ENCODE measurements at places on chromosomes 2 and 18.

DNA sequence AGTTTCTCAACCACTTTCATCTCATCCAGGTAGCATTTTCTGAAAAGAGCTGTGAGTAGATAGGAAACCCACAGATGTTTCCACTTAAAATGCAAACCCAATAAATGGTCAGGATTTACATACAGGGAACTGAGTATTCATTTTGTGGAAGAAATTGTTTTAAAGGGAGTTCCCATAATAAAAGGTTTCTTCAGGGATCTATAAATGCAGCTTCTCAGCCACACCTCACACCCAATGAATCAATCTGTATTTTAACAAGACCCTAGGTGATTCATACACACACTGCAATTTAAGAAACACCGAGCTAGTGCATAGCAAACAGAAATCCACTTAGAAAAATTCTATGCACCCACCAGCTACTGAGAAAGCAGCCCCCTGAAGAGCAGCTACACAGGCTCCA lies 140.1 kb upstream of the ACAA2 start:
- DNase-seq = no peak
- H3K4me1 ChIP-seq = no peaks in the 10 kb centered on the region
- H3K36me3 ChIP-seq = no peaks in the 10 kb centered on the region

- DNase-seq = no peak
- no peaks in the 10 kb centered on the region for H3K36me3 ChIP-seq
- H3K4me3 ChIP-seq = no peak overlapping the region
- no peaks in the 10 kb centered on the region for H3K4me1 ChIP-seq
Measured at GRCh38 chr2:11396021-11396420, 51.6 kb upstream of the ROCK2 start.

- H3K36me3 ChIP-seq = no peaks in the 10 kb centered on the region
- no peak overlapping the region for H3K4me3 ChIP-seq
- no peak for DNase-seq
- peaks cover 14% of the 10 kb centered on the region for H3K4me1 ChIP-seq
- no peaks in the 10 kb centered on the region for H3K27me3 ChIP-seq
Measured at GRCh38 chr2:178863130-178863855, 56.1 kb upstream of the TTN start.

DNA sequence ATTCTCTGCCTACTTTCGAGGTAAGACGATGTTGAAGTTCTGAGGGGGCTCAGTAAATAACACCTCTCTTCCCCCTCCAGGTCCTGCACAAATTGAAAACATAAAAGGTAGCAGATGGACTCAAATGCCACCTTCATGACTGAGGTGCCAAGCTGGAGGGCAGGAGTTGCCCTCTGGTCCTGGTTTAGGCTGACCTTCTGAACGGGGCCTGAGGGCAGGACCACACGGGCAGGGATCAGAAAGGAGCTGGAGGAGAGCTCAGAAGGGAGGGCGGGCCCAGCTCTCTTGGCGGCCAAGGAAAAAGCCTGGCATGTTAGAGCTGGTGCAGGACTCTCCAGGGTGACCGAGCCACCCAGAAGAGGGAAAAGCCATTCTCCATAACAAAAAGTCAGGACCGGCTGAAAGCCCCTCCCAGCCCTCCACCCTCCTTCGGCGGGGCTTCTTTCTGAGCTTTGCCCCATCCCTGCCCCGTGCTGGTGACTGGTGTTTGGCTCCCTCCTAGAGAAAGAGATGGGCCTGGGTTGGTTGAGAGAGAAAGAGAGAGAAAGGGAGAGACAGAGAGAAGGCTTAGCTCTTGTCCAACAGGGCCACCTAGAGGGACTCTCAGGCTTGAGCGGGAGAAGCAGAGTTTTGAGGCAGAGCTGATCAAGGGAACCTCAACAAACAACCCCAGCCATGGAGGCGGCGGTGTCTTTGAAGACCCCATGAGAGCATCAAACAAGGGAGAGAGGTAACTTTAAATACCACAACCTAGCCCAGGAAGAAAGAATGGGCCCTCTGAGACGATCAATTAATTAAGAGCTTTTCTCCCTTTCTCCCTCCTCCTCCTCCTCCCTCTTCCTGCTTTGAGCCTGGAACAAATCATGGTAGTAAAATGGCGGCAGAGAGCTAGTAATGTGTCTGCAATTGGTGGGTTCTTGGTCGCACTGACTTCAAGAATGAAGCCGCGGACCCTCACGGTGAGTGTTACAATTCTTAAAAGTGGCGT lies 50.8 kb downstream of the WIPF1 start:
- H3K4me1 ChIP-seq = no peaks in the 10 kb centered on the region
- DNase-seq = no peak
- no peaks in the 10 kb centered on the region for H3K27me3 ChIP-seq
- H3K27ac ChIP-seq = no peak overlapping the region
- H3K4me3 ChIP-seq = no peak overlapping the region

- H3K27me3 ChIP-seq = no peaks in the 10 kb centered on the region
- H3K36me3 ChIP-seq = no peaks in the 10 kb centered on the region
- no peak overlapping the region for H3K4me3 ChIP-seq
- no peak overlapping the region for H3K27ac ChIP-seq
Measured at GRCh38 chr18:45253056-45253565, 362.2 kb upstream of the SLC14A2 start.

- H3K27me3 ChIP-seq = no peaks in the 10 kb centered on the region
- H3K4me3 ChIP-seq = no peak overlapping the region
- DNase-seq = no peak
- H3K27ac ChIP-seq = no peak overlapping the region
- no peaks in the 10 kb centered on the region for H3K36me3 ChIP-seq
Measured at GRCh38 chr18:58217052-58217451, 173.0 kb downstream of the NEDD4L start.

DNA sequence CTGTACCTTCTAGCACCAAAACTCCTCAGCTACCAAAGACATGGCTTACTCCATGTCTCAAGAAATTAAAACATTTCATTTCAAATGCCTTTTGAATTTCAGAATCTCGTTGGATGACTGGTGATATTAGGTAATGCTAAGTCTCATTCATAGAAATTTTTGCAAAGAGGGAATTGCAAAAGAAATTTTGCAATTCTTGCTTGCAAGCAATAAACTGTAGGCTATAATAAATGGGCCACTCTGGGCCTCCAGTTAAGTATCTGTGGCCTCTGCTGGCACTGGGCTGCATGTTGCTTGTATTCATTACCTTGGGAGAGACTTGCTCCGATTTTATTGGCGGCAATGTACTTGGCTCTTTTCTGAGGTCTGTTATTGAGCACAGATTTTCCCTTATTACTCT lies 2.8 kb upstream of the LCLAT1 start:
- no peaks in the 10 kb centered on the region for H3K36me3 ChIP-seq
- no peak overlapping the region for H3K4me3 ChIP-seq
- no peak overlapping the region for H3K27ac ChIP-seq
- no peak for DNase-seq
- H3K4me1 ChIP-seq = peaks cover 8% of the 10 kb centered on the region
- H3K27me3 ChIP-seq = no peaks in the 10 kb centered on the region

DNA sequence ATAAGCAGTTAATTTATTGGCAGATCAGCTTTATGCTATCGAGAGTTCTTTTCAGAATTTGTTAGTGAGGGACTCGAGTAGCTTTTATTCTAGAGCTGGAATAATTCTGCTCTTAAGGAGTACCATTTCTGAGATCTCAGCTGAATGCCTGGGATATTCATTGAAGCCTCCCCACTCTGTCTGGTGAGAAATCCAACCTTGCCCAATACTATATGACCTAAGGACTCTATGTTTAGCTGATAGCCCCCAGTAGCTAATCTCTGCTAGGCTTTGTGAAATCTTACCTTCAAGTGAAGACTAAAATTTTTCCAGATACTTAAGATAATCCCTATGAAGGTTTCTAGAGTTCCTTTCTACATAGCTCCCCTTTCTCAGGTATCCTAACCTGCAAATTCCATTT lies 261.4 kb downstream of the SETBP1 start:
- H3K4me3 ChIP-seq = no peak overlapping the region
- no peak overlapping the region for H3K27ac ChIP-seq
- no peaks in the 10 kb centered on the region for H3K36me3 ChIP-seq
- no peak for DNase-seq
- H3K27me3 ChIP-seq = no peaks in the 10 kb centered on the region

DNA sequence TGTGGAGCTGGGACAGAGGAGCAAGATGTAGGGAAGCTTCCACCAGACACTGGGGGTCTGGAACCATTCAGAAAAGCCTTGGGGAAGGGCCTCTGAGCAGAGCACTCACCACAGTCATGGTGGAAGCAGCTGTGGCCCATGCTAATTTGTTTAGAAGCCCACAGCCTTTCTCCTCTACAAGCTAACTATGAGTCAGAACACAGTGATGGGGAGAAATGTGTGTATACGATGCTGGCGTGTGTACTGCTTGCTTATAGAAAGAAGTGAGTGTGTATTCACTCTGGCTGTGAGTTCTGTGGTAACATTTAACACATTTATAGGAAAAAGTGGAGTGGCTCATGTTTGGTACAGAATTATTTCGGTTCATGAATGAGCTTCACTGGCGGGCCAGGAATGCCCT lies 157.0 kb upstream of the ACAA2 start:
- H3K36me3 ChIP-seq = no peaks in the 10 kb centered on the region
- no peaks in the 10 kb centered on the region for H3K4me1 ChIP-seq
- no peaks in the 10 kb centered on the region for H3K27me3 ChIP-seq
- DNase-seq = no peak

DNA sequence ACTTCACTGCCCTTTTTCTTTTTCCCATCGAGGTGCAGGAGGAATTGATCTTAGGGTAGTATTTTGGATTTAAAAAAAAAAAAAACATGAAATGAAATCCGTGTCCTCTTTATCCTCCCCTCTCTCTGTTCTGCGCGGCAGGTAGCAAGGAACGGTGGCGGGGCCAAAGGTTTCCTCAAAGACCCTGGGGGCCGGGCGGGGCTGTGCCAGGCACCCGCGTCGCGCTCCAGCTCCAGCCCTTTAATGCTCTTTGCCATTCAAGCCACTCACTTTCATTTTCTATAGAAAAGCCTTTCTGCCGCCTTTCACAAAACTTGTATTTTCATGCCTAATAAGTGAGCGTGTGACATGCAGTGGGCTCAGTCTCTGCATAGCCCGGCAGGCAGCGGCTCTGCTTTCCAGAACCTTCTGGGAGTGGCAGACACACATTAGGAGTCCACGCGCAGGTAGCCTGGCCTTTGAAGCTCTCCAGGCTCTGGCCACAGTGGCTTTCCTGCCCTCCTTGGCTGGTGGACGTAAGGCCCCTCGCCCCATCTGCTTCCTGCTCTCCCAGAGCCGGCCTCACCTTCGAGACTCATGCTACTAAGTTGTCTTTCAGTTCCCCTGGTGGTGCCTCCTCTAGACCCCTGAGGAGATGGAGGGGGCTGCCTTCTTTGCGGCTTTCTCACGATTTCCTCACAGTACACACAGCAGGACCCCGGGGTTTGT lies 41.7 kb downstream of the AGAP1 start:
- H3K4me1 ChIP-seq = peaks cover 5% of the 10 kb centered on the region
- DNase-seq = peak; percentile 46
- H3K27ac ChIP-seq = no peak overlapping the region
- H3K36me3 ChIP-seq = no peaks in the 10 kb centered on the region

DNA sequence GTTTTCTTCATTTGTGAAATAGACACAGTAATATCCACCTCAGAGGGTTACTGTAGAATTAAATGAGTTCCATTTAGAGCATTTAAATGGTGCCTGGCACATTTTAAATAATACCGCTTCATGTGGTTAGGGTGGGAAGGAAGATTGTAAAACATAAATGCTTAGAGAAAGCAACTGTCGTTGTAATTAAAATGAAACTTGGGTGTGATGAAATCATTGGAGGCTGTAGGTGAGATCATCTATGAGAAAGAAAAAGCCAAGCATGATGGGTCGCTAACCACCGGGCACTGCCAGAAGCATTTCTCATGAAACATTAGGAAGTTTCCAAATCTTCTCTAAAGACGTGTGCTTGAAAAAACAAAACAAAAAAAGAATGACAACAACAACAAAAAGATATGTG lies 8.2 kb upstream of the SLC39A10 start:
- no peak overlapping the region for H3K4me3 ChIP-seq
- H3K27ac ChIP-seq = no peak overlapping the region
- DNase-seq = no peak
- no peaks in the 10 kb centered on the region for H3K36me3 ChIP-seq

DNA sequence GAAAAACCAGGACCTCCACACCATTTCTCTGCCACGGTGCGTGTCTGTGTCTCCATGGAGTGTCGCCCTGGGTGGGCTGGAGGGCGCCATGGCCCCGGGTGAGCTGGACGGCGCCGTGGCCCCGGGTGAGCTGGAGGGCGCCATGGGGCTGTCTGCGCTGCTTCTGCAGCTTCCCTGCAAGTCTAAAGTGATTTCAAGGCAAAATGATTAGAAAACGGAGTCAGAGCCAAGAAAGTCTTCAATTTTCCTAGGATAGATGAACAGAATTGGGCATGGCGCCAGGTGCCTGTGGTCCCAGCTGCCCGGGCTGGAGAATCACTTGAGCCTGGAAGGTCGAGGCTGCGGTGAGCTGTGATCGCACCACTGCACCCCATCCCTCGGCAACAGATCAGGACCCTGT lies 27.7 kb upstream of the NFATC1 start:
- no peak for DNase-seq
- H3K4me3 ChIP-seq = no peak overlapping the region
- H3K4me1 ChIP-seq = no peaks in the 10 kb centered on the region
- no peak overlapping the region for H3K27ac ChIP-seq
- H3K27me3 ChIP-seq = no peaks in the 10 kb centered on the region

DNA sequence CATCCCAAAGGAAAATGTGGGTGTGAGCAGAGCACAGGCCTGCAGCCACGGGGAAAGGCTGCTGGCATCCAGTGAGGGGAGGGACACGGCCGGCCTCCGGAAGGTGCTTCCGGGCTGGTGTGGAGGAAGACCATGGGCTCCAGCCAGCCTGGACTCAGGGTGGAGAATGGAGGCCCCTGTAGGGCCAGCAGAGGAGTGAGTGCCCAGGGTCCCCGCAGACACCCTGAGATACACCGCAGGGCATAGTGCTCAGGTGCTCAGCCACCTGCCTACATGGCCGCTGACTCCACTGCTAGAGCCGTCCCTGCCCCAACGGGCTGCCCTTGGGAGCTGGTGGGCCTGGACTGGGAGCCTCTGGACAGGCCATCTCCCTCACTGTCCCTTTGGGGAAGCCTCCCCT lies 28.5 kb upstream of the SNTG2 start:
- no peak for DNase-seq
- no peaks in the 10 kb centered on the region for H3K4me1 ChIP-seq
- H3K36me3 ChIP-seq = no peaks in the 10 kb centered on the region
- H3K27me3 ChIP-seq = no peaks in the 10 kb centered on the region

DNA sequence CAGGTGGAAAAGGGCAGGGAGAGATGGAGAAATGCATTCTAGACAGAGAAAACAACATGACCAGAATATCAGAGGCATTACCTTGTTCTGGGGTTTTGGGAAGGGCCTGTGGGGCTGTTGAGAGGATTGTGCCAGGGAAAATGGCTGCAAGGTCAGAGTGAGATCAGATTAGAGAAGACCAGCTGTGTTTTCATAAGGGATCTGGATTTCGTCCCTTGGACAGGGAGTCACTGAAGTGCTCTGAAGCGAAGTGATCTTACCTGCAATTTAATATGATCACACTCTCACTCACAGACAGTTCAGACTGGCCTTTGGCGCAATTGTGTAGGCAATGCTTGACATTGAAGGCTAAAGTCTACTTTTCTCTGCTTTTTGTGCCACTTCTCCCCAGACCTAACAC lies 20.3 kb upstream of the REG3G start:
- H3K4me3 ChIP-seq = no peak overlapping the region
- H3K27ac ChIP-seq = no peak overlapping the region
- H3K36me3 ChIP-seq = no peaks in the 10 kb centered on the region
- no peaks in the 10 kb centered on the region for H3K27me3 ChIP-seq
- H3K4me1 ChIP-seq = peaks cover 9% of the 10 kb centered on the region

GRCh38 chr2:215797676-215798075 lies 215.7 kb downstream of the MREG start:
- H3K4me1 ChIP-seq = no peaks in the 10 kb centered on the region
- H3K36me3 ChIP-seq = no peaks in the 10 kb centered on the region
- no peak for DNase-seq

GRCh38 chr2:234768608-234769196 lies 183.1 kb upstream of the SH3BP4 start:
- H3K36me3 ChIP-seq = no peaks in the 10 kb centered on the region
- no peaks in the 10 kb centered on the region for H3K4me1 ChIP-seq
- no peak for DNase-seq
- H3K27me3 ChIP-seq = no peaks in the 10 kb centered on the region
- no peak overlapping the region for H3K4me3 ChIP-seq

Data from pancreas (tissue), 10 donors.